NCI-H187 treated with DMSO at 0.1 percent for 48 hours (cell line): ENCODE measurements at places on chromosomes 1 and 21.
A peak's percentile ranks its signal among the peaks of the same experiment; 100 is the strongest.

- peak; percentile 60 for DNase-seq
Measured at GRCh38 chr1:11339346-11340232, 66.6 kb downstream of the UBIAD1 start.

DNA sequence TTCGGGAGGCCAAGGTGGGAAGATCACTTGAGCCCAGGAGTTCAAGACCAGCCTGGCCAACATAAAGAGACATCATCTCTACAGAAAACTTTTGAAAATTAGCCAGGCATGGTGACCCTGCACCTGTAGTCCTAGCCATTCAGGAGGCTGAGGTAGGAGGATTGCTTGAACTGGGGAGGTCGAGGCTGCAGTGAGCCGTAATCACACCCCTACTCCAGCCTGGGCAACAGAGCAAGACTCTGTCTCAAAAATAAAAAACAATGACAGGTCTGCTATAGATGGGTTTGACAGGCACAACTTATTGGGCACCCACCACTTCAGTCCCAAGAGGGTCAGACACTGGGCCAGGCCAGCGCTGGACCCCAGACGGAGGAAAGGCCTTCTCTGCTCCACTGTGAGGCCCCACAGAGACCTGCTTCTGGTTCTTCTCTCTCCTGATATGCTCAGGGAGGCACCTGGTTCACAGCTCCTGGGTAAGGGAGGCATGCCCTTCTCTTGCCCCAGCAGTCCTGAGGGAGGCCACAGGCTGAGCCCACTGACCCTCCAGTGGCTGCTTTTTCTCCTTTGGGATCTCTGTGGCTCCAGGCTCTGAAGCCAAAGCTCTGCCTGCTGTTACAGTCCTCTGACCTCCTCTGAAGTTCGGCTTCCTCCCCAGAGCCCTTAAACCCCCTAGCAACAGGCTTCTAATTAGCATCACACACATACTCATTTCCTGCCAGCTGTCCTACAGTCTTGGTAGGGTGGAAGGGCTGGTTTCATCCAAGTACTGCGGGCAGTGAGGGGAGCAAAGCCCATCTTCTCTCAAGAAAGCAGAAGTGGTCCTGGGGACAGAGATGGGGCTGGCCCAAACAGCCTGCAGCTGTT is 14.4 kb downstream of the S100A16 start:
- no peak for DNase-seq

- DNase-seq, result no peak
Measured at GRCh38 chr21:35217504-35218060, 168.5 kb upstream of the RUNX1 start.

DNA sequence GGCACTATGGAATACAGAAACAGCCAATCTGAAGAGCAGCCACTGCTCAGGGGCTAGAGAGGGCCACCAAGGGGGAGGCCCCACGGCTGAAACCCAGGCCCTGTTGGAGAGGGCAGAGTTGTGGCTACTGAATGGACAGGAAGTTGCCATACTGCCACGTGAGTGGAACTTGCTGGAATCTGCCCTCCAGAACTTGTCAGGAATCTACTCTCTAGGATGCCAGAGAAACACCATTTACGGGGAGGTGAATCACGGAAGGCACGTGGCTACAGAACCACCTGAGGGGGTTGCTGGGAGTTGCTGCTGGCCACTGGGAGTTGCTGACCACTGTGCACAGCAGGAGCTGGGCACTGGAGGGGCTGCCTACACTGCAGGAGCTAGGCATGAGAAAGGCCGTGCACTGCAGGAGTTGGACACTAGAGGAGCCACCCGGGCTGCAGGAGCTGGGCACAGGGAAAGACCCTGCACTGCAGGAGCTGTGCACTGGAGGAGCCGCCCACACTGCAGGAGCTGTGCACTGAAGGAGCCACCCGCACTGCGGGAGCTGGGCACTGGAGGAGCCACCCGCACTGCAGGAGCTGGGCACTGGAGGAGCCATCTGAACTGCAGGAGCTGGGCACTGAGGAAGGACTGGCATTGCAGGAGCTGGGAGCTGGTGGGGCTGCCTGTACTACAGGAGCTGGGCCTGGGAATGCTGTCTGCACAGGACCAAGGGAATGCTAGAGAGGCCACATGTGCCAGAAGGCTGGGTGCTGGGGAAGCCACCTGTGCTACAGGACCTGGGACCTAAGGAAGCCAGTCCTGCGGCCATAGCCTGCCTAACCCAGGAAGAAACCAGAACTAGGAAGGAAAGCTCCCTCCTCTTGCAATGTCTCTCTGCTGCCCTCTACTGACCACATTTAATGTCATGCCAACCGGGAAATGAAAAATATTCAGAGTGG is 343.4 kb downstream of the MATN1 start:
- DNase-seq, result peak; percentile 84
